Fibroblast of skin of scalp (primary cell): ENCODE measurements at places on chromosomes 12 and 14.

DNA sequence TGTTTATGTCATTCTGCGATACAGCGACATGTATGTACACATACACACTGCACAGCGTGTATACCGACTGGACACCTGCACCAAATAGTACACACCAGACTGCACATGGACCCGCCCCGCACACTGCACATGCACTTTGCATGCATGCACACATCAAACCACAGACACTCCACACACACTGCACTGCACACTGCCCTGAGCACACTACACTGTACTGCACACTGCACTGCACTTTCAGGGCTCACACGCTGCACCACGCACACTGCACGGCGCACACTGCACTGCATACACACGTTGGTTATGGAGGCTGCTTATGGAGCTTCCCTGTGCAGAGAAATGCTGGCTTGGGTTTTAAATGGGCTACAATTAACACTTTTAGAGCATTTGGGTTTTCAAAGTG is 1.6 kb downstream of the PAPLN start:
- DNase-seq, result no peak

DNA sequence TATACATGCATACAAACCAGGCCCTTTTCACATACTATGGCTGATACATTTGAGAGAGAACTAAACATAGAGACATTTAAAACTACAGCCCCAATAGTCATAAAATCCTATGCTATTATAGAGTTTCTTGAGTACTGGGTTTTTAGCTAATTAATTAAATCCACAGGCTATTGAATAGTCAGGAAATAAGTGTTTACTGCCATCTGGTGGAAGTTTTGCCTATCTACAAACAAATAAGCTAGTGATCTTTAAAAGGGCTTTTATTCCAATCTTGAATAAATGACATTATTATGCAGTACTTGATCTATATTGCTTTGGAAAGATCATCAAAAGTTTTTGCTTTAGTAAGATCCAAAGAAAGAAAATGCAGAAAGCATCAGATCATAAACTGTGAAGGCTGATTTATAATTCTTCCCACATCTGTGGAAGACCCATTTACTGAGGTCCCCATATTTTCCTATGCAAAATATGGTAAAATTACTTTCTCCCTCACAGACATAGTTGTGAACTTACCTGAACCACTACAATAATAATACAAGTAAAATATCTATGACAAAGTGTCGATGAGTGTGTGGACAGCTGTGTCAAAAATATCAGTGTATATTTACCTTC is 131.3 kb downstream of the ITPR2 start:
- DNase-seq, result peak; percentile 58

GRCh38 chr12:131831635-131832041 is 3.4 kb downstream of the MMP17 start:
- peak; percentile 91 for DNase-seq

DNA sequence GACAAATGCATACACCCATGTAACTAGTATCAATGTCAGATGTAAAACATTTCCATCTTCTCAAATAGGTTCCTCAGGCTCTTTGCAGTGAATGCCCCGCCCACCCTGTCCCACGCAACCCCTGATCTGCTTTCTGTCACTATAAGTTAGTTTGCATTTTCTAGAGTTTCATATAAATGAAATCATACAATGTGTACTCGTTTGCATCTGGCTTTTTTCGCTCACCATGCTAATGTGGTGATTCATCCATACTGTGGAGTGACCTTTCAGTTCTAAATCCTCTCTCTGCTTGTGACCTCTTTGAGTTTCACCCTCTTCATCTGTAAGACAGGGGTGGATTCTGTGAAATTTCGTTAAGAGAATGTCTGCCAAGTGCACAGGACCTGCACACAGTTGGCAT is 30.6 kb upstream of the MSI1 start:
- DNase-seq, result peak; percentile 19

DNA sequence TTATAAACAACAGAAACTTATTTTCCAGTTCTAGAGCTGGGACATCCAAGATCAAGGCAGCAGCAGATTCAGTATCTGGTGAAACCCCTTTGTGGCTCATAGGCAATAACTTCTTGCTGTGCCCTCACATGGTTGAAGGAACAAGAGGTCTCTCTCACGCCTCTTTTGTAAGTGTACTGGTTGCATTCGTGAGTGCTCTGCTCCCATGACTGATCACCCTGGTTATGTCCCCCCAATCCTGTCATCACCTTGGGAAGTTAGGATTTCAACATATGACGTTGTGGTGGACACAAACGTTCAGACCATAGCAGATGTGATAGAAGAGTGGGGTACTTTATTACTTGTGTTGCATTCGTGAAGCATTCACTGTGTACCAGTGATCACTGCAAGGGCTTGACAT is 184.0 kb downstream of the SRGAP1 start:
- no peak for DNase-seq

DNA sequence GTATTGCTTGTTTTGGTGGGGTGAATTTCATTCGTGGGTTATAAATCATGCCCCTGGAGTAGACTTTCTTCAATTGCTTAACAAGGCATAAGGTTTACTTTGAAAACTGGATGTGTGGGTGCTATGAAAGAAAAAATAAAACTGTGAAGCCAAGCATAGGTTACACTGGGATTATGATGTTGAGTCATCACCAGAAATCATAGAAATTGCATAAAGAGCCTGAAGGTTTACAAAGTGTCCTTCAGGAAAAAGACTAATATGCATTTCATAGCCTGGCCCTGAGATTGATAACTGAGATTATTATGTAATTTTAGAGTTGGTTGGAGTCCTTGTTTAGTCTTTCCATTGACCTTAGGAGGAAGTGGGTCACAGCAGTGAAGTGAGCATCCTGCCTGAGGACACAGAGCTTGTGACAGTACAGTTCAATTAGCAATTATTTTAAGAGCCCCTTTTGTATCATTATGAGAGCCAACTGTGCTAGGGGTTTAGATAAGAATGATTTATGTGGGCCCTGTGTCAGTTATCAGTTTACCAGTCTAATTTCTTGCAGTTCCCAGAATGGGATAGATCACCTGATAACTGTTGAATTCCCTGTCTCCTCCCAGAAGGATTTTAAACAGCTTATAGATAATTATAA is 13.6 kb downstream of the LRRK2 start:
- DNase-seq, result no peak

DNA sequence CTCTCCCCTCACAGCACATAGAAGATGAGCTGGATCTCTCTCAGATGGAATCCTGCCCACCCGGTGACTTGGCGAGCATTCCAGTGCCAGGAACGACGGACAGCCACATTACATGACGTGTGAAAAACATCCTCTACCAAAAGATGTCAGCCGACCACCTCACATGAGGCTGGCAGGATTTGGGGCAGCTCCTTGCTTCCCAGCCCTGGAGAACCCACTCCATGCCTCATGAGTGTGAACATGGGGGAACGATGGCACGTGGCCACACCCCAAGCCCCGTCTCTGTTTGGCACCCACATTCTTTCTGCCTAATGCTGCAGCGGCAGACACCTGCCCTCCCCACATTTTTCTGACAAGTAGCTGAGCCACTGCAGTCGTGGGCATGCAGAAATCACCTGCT is 202.5 kb downstream of the CALM1 start:
- no peak for DNase-seq

DNA sequence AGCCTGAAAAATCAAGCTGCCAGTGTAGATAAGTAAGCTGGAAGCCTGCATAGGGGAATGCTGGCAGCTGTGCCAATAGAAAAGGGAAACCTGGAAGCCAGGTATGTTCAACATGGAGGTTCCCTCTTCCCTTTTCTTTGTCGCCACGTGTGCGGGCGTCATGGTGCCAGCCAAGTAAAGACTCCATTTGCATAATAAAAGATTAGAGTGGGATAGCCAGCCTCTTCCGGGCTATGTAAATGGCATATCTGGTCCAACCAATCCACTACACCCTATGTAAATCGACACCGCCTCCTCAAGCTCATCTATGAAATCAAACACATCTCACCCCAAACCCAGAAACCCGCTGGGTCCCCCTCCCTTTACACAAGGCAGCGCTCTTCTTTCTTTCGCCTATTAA is 5.6 kb upstream of the ADGRD1 start:
- no peak for DNase-seq

- peak; percentile 88 for DNase-seq
Measured at GRCh38 chr12:10395390-10395998, 5.7 kb upstream of the KLRK1 start.

GRCh38 chr12:131783915-131784541 is 44.2 kb upstream of the MMP17 start:
- DNase-seq, result peak; percentile 71

DNA sequence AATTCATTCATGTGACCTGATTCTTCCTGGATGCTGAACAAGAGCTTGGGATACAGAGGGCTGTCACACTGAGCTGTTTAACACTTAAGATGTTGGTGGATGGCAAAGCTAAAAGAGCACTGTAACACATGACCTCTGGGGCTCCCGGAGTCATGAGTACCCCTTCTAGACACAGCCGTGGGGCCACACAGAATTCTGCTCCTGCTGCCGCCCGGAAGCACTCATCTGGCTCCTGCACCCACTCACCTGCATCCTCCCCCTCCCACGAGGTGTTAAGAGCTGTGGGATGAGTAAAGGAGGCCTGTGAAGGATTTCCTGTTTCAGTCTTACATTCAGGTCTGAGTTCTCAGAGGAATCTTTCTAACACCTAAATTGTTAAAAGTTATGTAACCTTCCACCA is 78.0 kb upstream of the SSTR1 start:
- DNase-seq, result no peak

- DNase-seq, result peak; percentile 77
Measured at GRCh38 chr12:46770501-46771183, 55.2 kb downstream of the SLC38A4 start.

- DNase-seq, result no peak
Measured at GRCh38 chr12:32494656-32495055, 95.3 kb downstream of the FGD4 start.

DNA sequence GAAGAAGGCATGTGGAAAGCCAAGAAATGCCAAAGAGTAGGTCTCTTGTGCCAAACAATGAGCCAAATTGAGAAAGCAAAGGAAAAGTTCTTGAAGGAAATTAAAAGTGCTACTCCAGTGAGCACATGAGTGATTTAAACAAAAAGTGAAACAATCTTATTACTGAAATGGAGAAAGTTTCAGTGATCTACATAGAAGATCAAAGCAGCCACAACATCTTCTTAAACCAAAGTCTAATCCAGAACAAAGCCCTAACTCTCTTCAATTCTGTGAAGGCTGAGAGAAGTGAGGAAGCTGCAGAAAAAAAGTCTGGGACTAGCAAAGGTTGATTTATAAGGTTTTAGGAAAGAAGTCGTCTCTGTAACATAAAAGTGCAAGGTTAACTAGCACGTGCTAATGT is 259.6 kb downstream of the FLRT2 start:
- DNase-seq, result no peak

- no peak for DNase-seq
Measured at GRCh38 chr12:121514184-121514742, 66.6 kb downstream of the KDM2B start.
